Renal pelvis (tissue), 12 donors: ENCODE measurements at places on chromosomes 3 and 15.

DNA sequence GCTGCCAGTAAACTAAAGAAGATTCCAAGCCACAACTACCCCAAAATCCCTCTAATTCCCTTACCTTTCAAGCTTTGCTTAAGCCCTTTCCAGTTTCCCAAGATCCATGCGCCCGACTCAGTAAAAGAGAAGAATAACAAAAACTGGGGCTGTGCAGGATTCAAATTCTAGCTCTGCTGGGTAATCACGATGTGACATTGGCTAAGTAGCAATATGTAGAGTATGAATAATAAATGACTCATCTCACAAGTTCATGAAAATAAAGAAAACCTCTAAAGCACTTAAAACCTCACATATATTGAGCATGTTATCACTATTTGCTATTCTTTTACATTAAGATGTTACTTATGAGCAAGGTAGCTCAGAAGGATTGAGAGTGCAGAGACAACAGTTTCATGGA is 522.2 kb upstream of the ZNF717 start:
- no peak for DNase-seq

DNA sequence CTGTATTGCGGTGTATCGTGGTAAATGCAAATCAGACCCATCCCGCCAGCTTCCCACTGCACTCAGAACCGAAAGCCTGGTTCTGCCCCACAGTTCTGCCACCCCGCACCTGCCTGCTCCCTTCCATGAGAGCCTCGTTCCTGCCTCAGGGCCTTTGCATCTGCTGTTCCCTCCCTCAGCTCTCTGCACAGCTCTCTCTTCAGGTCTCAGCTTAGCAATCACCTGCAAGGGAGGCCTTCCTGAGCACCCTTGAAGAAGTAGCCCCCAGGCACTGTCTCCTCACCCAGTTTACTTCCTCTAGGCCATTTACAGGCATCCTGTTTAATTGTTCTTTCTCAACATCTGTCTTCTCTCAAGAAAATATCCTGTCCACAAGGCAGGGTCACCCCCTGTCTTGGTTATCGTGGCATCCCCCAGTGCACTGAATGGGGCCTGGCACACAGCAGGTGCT is 13.3 kb upstream of the IQSEC1 start:
- DNase-seq, result no peak

DNA sequence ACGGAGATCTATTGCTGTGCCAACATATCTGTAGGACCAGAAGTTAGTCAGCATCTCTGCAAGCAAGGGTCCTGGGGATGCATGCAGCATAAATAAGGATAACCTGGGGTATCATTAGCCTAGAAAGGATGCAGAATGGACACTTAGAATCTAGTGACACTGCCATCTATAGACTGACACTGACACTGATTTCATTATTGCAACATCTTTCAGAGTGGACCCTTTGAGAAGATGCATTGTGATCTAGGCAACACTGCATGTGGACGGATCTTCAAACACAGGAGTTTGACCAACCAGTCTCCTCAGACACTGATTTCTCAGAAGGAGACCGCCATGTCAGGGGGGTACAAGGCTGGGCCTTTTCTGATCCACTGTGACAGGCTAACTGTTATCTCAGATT is 52.4 kb downstream of the SCN10A start:
- DNase-seq, result no peak

DNA sequence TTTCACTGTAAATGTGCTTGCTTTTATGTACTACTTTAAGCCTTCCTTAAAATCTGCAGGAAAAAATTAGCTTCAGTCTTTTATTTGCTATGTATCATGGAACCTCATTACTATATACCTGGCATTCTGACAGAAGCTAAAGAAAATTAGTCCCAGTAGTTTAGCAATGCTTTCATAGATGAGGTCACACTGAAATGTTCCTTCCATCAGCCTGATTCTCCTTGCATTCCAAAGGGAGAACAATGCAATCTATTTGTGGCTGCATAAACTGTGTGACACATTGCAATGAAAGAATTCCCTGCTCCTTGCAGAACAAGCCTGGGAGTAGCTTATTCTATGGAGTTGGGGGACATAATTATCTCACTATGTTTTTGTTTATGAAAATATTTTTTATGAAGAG is 691.5 kb upstream of the ARPP21 start:
- peak; percentile 12 for DNase-seq

GRCh38 chr15:98794211-98794610 is 145.9 kb downstream of the IGF1R start:
- no peak for DNase-seq

- no peak for DNase-seq
Measured at GRCh38 chr3:187974871-187975271, 179.1 kb upstream of the LPP start.

- DNase-seq, result peak; percentile 69
Measured at GRCh38 chr3:45593708-45594601, 596 bp upstream of the LIMD1 start.

GRCh38 chr15:35929740-35930444 is 383.9 kb upstream of the DPH6 start:
- DNase-seq, result no peak

- DNase-seq, result no peak
Measured at GRCh38 chr3:111751961-111752360, 107.1 kb upstream of the PHLDB2 start.

DNA sequence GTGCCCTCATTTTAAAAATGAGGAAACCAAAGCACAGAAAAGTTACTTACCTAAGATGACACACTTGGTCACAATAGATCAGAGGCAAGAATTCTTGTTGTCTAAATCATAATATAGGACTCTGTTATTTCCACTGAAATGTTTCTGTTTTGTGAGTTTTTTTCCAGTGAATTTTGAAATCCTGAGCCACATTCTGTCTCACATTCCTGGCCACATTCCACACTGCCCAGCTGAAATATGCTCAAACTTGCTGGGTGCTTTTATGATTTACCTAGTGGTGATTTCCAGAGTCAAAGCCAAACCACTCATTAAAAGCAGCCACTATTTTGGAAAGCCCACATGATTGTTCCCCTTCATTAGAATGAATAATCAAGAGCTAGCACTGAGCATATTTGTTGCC is 82.3 kb upstream of the NPHP3 start:
- DNase-seq, result no peak

DNA sequence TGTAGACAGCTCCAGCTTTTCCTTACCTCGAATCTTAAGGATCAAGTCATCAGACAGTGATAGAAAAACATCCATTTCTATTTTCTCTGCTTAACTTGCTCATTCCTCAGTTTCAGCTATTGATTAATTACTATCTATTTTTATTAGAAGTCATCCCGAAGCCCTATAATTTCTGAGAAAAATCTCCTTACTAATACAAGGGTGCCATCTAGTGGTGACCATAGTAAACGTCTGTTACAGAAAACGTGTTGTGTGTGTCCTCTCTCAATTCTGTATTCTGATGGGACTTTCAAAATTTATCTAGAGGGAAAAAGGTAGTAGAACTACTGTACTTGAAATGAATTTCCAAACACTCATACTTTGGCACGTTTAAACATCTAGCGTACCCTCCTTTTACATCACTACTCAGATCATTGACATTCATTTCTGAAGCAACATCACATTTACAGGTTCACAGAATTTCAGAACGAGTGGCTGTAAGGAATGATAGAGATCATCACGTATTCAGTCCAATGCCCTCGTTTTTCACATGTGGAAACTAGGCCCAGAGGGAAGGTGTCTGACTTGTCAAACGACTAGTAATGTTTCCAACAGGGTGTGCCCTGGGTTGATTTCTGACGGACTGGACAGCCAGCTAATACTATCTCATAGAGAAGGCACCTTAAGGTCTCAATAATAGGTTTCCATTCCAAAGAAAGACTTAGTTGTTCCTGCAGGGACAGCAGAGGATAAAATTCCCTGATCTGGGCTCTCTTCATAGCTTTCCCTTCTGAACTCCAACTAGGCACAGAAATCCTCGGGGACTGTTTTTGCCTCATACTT is 25.6 kb downstream of the HACD2 start:
- DNase-seq, result no peak

DNA sequence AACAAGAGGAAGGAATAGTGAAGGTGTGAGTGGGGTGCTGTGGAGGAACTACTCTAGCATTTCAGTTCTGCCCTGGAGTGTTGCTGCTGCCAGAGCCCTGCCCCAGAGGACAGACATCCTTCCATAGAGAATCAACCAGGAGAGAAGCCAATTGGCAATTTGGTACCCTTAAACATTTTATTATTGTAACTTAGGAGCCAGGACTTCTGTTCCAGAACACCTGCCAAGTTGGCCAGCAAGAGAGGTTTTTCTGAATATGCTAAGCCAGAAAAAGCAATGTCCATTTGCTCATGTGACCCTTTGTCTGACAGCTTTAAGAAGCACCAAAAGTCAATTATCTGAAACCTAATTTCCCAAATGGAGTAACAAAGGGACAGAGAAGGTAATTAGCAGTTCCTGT is 264.9 kb downstream of the MEX3B start:
- no peak for DNase-seq

GRCh38 chr15:36884518-36884875 is 215.9 kb downstream of the MEIS2 start:
- DNase-seq, result no peak

GRCh38 chr3:188152660-188153436 is 1.1 kb upstream of the LPP start:
- peak; percentile 37 for DNase-seq

DNA sequence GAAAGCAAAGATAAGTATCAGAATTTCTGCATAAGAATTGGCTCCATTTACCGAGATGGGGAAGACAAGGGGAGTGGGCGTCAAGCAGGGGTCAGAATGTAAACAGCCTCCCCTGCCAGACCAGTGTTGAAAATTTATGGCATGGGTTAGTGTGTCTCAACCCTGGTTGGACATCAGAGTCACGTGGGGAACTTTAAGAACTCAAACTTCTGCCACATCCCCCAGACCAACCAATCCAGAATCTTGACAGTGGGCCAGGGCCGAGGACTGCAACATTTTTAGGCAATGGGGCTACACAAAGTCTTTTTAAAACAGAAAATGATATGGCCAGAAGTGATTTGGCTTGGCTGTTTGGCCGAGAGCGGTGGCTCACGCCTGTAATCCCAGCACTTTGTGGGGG is 14.3 kb upstream of the MASP1 start:
- no peak for DNase-seq

- DNase-seq, result no peak
Measured at GRCh38 chr3:129226374-129226773, 23.0 kb upstream of the COPG1 start.

DNA sequence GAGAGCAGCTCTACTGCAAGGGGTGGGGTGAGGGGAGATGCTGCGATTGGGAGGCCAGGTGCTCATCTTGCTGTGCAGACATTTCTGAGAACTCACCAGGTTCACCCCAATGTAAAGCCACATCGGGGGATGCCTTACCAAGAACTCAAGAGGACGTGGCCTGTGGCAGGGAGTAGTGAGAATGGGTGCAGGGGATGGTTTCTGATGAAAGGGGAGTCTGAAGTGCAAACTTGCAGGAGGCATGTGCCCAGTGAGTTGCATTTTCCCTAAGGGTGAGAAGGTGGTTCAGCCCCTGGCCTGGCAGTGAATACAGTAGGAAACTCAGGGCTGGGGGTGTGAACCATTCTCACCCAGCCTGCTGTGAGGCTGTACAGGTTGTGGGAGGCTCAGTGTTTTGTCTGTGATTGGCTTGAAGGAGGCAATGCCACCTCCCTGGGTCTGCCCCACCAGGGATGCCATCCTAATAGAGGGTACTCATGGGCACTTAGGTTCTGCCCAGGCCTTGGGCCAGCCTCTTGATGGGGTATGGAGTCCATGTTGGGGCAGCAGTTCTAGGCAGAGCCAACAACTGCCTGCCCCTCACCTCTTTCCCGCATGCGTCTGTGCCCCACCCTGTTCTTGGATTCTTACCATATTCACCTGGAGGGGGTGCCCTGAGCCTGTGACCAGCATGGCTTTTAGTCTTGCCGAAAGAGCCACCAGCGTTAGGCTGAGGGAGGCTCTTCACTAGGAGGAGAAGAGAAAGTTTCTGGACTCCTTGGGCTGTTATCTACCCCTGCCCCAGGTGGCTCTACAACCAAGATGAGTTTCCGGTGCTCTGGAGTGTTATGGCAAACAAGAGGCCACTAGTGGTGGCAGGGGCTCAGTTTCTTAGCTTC is 4.5 kb downstream of the HEMK1 start:
- DNase-seq, result no peak

DNA sequence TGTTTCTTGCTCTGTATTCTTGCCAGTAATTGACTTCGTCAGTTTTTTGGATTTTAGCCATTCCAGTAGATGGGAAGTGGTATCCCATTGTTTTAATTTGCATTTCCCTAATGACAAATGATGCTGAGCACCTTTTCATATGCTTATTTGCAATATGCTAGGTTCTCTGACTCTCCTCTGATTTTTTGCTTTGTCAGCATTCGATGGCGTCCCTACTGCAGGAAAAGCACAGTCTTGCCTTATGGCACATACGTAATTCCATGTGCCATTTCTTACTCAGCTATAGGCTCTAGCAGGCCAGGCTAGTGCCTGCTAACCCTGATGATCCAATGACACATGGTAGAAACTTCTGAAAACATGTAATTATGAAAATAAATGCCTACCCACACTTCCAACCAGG is 239.2 kb upstream of the ATP10A start:
- DNase-seq, result no peak

- no peak for DNase-seq
Measured at GRCh38 chr3:186841620-186842019, 890 bp upstream of the ADIPOQ start.

GRCh38 chr3:194485881-194486539 is 792 bp downstream of the ATP13A3 start:
- DNase-seq, result no peak

DNA sequence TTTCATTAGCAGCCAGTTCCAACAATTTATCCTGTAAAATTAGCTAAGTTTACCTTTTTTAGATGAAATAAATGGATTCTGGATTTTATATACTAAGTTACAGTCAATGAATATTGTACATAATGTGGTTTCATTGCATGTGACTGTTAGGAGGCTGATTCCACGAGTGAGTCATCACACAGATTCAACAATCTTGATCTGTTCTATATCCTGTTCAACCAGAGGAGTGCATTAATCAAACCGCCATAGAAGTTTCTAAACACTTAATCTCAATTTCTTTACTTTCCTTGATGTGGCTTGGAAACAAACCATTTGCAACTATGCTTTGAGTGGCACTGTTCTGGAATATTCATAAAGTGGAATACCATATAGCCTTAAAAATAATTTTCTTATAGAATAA is 15.3 kb downstream of the DNAJC13 start:
- no peak for DNase-seq

GRCh38 chr3:169133178-169134161 is 530.0 kb downstream of the MECOM start:
- no peak for DNase-seq

GRCh38 chr15:50824514-50824913 is 59.0 kb upstream of the SPPL2A start:
- DNase-seq, result no peak

DNA sequence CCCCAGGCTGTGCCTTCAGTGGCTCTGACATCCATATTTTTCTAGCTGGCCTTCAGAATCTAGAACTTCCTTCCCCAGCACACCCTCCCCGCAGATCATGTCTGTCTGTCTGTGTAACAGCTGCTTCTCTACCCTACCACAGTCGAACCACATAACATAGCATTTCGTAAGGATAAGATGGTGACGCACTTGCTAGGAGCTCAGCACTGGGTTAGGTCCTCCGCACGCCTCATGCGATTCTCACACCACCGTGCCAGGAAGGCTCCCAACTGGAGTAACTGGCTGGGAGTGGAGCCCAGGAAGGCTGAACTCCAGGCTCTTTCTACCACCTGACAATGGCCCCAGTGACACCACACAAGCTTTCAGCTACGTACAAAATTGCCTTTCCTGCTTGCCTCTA is 168.6 kb downstream of the STT3B start:
- no peak for DNase-seq
